ENCODE measurements at places on chromosomes 12 and 14.

DNA sequence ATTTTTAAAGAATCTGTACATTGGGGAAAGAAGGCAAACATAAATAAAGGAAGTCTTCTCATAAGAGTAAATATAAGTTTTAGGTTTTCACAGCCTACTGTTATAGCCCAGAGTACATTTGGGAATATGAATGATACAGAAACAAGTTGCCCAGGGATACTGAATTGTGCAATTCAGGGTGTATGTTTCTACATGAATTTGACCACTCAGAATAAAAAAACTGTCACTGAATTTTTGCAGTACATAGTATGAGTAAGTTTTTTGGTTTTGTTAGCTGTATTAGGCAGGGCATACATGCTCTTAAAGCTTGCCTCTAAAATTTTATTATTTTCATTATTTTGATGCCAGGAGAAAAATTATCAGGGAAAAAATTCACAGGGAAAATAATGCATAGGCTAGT, 6.6 kb upstream of the PCNX4 start:
- DNase-seq, result no peak

- no peak for DNase-seq
Measured at GRCh38 chr12:12214201-12214600, 52.6 kb downstream of the LRP6 start.

- no peak for DNase-seq
Measured at GRCh38 chr14:65281991-65282895, 130.3 kb upstream of the FUT8 start.

GRCh38 chr12:99092100-99092851, 447.2 kb downstream of the APAF1 start:
- DNase-seq, result no peak

DNA sequence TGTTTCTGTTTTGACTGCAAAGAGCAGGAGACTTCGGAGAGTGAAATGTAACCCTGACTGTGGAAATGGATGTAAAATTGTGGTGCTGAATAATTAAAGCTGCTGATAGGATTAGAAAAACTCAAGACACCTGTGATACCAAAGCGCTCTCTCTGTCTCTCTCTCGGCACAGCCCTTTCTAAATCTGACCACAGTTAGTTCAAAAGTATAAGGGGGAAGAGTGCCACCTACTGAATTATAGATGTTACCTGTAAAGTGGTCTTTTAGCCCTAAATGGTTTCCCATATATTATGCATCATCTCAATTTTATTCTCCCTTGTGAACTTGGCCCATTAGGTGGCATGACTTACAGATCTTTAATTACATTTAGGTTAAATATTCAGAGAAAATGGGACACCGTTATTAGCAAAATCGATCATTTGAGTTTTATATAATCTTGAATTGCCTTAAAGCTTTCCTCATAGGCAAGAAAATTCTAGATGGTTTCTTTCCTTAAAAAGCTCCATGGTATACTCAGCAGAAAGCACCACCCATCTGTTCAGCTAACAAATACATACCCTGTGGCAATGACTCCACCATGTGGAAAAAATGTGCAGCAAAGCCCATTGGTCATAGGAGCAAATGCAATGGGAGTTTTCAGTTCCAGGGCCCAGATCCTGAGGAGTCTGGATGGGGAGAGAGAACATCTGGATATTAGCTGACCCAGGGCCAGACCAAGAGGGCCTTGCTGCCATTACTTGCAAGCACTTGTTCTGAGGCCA, 18.1 kb downstream of the RFC5 start:
- no peak for DNase-seq

DNA sequence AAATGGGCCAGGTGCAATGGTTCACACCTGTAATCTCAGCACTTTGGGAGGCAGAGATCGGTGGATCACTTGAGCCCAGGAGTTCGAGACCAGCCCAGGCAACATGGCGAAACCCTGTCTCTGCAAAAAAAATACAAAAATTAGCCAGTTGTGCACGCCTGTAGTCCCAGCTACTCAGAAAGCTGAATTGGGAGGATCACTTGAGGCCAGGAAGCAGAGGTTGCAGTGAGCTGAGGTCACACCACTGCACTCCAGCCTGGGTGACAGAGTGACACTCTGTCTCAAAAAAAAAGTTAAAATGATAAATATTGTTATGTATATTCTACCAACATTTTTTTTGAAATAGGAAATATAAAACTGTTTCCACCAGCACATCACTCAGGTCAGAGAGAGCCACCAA, 64.9 kb downstream of the NDUFA12 start:
- no peak for DNase-seq

- no peak for DNase-seq
Measured at GRCh38 chr14:68563251-68564131, 229.4 kb downstream of the ZFP36L1 start.

DNA sequence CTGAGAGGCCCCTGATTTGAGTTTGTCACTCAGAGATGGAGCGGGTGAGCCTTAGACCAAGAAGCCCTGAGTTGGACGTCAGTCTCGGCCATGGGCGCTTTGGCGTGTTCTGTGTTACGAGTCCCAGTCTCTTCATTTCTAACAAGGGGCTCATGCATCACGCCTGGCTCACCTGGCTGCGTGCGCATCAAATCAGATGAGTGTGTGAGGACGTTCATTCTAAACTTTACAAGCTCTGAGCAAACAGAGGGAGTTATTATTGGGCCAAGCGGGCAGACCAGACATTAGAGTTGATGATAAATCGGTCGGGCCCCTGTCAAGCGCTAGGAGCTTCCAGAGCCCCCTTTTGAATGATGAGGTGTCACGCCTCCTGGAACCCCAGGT, 117.2 kb downstream of the CALM1 start:
- DNase-seq, result no peak

DNA sequence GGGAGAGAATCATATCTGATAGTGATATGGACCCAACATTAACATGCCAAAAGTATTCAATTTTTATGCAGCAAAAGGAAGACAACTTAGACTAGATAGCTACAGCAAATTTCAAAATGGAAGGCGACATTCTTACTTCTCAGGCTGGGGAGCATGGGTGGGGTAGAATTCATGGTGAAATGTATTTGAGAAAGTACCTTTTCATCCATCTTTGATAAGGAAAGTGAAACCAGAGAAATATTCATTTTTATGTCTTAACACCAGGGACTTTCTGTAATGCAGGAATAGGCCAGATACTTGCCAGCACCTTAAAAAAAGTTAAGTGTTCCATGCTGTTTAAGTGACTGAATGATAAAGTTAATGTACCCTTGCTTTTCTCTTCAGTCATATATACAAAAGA, 13.4 kb downstream of the BTG1 start:
- DNase-seq, result no peak

Measured in activated CD4-positive, alpha-beta T cell treated with anti-CD3 and anti-CD28 coated beads for 24 hours (primary cell).